ENCODE measurements at places on chromosomes 2 and 18. TPM values are rescaled to one million over a fixed set of nuclear protein-coding genes. Genes with fewer than 3 reads are reported as not detected.

The EDAR gene
- total RNA-seq: not detected

DNA sequence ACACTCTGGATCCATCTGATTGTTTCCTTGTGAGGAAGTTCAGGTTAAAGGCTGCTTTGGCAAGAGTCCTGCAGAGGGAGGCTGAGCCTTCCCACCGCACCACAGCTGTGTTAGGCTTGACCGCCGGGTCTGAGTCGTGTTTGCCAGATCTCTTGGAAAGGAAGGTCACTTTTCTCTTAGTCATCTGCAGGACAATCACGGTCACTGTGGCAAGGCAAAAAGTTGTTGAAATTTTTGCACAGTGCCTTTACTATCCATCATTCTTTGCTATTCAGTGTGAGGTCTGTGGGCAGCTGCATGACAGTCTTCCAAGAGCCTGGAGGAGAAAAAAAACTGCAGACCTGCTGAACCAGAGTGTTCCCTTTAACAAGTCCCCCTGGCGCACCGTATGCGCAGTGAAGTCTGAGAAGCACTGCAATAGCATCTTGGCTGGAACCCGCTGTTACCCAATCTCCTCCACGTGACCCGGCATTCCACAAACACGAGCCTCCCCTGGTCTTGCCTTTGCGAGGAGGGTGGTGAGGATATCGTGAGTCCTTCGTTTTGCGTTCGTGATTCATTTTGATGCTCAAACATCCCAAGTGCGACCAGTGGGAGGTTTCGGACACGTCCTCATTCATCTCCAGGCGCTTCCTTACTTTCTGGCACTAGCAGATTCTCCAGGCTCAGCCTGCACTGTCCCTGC lies 23.0 kb downstream of the BIN1 start:
- H3K27me3 ChIP-seq: no peaks in the 10 kb centered on the region
- no peaks in the 10 kb centered on the region for H3K36me3 ChIP-seq
- peak overlapping the region; percentile 18 for H3K27ac ChIP-seq
- no peak overlapping the region for H3K4me3 ChIP-seq

The IL36G gene
- total RNA-seq: not detected

The TGFBRAP1 gene
- 32.7 TPM for total RNA-seq

DNA sequence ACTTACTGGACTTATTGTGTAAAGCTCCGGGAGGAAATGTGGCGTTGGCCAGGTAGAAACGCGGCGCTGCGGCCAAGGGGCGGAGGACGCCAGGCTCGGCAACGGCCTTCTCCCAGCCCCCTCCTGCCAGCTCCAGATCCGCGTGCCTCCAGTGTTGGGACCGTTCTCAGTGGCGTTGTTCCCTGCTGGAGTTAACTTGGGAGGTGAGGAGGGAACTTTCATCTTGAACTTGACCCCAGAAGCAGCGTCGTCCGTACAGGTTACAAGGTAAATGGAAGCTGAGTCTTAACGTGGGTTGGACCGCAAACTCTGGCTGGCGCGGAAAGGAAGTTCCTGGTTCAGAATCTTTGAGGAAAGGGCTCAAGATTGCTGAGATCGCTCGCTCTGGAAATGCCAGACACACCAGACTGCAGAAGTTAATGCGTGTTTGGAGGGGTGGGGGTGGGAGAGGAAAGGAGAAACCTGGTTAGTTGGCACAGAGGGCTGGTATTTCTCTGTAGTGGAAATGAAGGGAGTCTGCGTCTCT lies 1.3 kb downstream of the TANC1 start:
- peak overlapping the region; percentile 91 for H3K4me3 ChIP-seq
- H3K4me1 ChIP-seq: peaks cover 54% of the 10 kb centered on the region
- DNase-seq: no peak
- H3K36me3 ChIP-seq: peaks cover 6% of the 10 kb centered on the region

Measured in Panc1 (cell line).